Activated T-helper 1 cell treated with anti-CD3 and anti-CD28 coated beads, Interleukin-2, amount 50 U/mL, for 16 hours (primary cell): ENCODE measurements at places on chromosomes 4 and X.
A peak's percentile ranks its signal among the peaks of the same experiment; 100 is the strongest.

- no peak for DNase-seq
Observed at GRCh38 chrX:37378830-37379229, 29.7 kb downstream of the PRRG1 start.

DNA sequence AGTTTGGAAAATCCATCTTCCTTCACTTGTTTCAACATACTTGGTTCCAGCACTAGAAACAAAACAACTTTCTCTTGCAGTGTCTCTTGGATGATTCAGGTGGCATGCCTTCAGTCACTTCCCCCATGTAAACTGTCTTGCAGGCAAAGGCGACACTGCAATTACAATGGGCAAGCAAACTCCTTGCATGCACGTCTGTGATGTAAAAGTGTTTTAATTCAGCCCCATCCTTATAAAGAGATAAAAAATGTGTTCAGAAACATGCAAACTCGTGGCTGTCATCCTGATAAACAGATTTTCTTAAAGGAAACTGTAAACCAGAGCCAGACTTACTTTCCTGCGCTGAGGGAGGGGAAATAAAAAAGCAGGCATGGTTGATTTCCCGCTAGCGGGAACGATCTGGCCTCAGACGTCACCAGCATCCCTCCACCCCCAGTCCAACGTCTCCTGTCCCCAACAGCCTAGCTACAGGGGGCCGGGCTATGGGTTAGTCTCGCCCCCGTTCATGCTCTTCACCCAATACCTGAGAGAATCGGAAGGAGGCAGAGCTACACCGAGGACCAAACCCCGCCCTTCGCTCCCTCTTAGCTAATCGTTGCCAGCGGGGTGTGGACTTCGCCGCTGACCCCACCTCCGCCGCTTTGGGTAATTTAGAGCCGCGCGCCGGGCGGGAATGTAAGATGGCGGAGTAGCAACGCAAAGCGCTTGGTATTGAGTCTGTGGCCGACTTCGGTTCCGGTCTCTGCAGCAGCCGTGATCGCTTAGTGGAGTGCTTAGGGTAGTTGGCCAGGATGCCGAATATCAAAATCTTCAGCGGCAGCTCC is at the start of gene PRPS1:
PRPS1 (plus strand) TSS at position 673 of the 824 bp plus-strand sequence; CDS start at position 792, 119 bp downstream.
- peak; percentile 76 for DNase-seq

- DNase-seq: no peak
Observed at GRCh38 chr4:82797040-82797404, 1.6 kb downstream of the SCD5 start.

DNA sequence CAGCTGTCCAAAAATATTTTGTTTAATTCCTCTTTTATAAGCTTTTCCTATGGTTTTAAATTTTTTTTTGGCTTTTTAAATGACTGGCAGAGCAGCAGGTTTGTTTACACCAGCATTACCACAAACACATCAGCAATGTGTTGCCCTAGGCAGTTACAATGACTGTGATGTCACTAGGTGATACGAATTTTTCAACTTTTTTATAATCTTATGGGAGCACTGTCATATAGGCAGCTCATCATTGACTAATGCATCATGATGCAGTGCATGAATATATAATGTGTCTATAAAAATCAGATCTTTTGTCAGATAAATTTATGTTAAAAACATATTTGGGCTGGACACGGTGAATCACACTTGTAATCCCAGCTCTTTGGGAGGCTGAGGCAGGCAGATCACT is 231.6 kb upstream of the SLIT2 start:
- no peak for DNase-seq

DNA sequence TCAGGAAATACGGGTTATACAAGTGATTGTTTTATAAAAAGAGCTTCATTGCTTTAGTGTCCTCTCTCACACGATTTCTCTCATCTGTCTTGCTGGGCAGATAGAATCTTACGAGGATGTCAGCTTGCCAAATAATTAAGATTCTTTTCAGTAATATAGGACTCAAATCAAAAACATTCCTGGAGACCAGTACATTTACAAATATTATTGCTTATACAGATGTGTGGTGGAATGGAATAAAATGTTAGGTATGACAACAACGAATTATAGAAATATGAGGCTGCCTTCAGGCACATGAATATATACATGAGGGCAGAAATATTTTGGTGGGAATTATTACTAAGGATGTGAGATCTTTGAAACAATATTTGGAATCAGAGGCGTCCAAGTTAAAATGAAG is 88.9 kb downstream of the GC start:
- no peak for DNase-seq

- no peak for DNase-seq
Observed at GRCh38 chr4:48187813-48188212, 53.8 kb upstream of the TXK start.

- no peak for DNase-seq
Observed at GRCh38 chrX:117987373-117987772, 129.2 kb downstream of the KLHL13 start.

DNA sequence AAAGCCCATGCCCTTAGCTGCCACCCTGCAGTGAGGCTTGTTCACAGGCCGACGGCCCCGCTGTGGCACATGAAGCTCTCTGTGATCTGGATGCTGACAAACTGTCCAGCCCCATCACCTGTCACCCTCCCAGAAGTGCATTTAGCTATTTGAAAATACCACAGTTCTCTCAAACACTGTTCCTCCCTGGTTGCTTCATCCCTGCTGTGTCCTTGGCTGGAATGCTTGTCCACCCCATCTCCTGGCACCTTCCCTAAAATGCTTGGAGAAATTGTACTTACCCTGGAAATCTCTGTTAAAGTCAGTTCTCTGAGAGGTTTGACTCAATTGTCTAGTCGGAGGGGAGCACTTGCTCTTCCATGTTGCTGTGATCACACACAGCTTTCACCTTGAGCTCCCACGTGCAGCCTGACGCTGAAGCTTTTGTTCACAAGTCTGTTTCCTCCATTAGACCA is 10.1 kb downstream of the SYNPO2 start:
- no peak for DNase-seq

GRCh38 chrX:24566240-24566639 is 80.9 kb downstream of the PCYT1B start:
- DNase-seq: no peak

DNA sequence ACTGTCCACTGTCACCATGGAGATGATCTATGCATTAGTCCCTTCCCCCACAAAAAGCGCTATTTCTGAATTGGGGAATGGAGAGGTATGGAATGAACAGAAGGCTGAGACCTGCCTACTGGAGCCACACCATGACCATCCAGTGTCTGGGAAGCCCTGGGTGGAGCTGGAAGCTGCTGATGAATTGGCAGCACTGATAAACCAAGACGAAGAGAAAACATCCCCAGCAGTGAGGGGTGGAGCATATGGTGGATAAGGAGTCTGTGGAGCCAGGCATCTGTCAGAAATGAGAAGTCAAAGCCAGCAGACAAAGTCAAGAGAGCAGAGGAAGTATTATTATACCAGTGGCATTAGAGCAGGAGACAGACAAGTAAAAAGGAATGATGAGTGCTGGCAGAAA is 13.2 kb downstream of the CC2D2A start:
- DNase-seq: no peak

- DNase-seq: no peak
Observed at GRCh38 chrX:32987142-32987541, 224.2 kb downstream of the DMD start.

- DNase-seq: no peak
Observed at GRCh38 chr4:2419814-2420213, 1.1 kb downstream of the CFAP99 start.

DNA sequence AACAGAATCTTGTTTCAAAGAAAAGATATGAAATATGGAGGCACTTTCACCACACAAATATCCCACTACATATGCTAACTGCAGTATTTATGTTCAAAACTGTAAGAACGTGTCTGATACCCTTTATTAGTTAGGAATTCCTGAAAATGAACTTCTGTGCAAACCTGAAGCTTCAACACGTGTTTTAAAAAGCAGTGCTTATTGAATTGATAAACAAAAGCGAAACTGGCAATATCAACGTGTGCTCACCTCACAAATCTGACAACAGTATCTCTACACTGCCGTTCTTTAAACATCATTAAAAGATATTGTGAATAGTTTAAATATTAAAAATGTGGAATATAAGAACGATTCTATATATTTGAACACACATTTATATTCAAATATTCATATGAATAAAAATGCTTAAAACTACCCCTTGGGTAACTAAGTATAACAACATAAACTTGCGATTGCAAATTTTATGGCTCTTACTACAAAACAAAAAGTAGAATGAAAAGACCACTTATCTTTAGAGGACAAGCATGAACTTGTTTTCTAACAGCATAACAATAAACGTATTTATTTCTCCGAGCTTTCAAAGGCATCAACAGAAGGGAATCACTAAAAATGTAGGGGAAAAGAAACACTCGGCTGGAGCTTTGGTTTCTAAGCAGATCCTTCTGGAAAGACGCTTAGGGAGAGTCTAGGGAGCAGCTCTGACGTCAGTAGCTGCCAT is at the start of gene LRP2BP:
LRP2BP (minus strand) TSS at position 687 of the 718 bp plus-strand sequence. CDS start 17,738 bp downstream, outside the sequence.
- no peak for DNase-seq

DNA sequence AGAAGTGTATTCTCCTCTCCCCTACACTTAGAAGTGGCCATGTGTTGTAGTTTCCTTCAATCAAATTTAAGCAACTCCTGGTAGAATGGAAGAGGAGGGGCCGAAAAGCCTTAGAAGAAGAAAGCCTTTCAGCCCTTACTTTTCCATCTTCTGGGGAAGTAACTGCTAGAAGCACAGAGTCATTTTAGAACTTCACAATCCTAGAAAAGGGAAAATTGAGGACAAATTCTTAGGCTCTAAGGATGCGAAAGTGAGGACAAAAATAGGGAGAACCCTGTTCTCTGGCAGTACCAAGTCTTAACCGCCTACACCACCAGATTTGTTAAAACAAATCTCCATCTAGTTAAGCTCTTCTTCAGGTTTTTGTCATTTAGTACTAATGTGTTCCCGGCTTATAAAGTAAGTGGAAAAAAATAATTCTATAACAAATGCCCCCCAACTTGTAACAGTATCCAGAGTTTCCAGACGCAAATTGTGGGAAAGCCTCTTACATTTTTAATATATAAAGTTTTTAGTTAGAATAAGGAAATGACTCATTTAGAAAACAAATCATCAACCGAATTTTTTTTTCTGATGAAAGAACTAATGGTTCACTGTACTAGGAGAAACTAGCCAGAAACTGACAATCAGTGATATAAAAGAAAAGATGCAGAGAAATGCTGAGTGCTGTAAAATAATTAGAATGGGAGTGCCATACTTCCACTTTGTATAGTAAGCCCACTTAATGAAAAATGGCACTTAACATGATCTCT is 76.0 kb downstream of the ARAP2 start:
- no peak for DNase-seq

DNA sequence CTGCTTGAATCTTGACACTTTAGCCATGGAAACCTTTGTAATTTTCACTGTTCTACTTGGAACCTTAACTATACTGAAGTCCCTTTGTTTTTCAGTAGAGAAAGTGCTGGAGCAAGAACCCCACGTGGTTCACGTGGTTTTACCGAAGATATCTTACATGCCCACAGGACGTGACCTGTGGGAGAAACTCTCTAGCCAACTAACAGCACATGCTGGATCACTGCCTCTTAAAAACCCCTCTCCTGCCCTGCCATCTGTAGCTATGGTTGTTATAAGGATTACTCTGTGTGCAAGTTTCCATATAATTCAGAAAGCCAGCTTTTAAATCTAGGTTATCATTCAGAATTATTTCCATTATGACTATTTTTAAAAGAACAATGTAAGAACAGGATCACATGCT is 30.2 kb downstream of the SPANXD start:
- DNase-seq: no peak

- no peak for DNase-seq
Observed at GRCh38 chrX:18664947-18665346, 7.0 kb downstream of the RS1 start.

GRCh38 chr4:127630152-127630551 is 2.6 kb upstream of the INTU start:
- no peak for DNase-seq

DNA sequence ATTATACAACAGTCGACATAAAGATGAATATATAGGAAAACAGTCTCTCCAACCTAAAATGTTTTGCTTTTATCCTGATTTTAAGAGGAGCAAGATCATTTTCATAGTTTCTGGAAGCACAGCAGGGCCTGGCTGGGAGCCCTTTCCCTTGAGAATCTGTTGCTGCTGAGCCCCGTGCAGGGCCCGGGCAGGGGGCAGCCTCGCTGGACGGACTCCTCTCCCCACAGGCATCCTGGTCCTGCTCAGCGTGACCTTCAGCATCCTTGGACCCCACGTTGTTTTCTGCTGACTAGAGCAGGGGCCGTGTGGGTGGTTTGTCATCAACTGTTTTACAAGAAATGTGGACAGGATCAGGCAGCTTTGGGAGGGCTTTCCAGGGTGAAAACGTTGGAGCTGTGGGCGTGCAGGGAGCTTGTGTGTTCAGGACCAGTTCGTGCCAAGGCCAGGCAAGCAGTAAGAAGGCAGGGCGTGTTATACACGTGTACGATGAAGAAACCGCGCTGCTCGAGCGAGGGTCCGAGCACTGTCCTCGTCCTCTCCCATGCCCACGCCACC is 25.0 kb downstream of the CPZ start:
- no peak for DNase-seq

GRCh38 chr4:134027931-134028330 is 173.7 kb downstream of the PABPC4L start:
- DNase-seq: no peak

GRCh38 chr4:16019649-16020048 is 56.7 kb upstream of the FGFBP2 start:
- no peak for DNase-seq

DNA sequence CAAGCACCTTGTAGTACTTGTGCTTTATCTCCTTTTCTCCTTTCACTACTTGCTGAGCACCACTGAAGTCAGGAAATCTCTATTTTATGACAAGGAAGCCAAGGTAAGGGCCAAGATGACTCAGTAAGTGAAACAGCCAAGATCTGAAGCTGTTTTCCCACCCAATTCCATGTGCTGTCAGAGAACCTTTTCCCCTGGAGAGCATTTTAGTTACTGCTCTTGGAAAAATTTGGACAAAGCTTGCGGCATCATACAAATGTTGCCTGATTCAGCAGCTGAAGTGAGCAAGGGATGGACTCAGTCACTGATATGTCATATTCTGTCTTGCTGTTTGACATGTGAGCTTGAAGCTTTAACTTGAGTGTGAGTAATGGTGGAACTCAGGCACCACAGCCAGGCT is 391.4 kb downstream of the RAB28 start:
- DNase-seq: no peak

DNA sequence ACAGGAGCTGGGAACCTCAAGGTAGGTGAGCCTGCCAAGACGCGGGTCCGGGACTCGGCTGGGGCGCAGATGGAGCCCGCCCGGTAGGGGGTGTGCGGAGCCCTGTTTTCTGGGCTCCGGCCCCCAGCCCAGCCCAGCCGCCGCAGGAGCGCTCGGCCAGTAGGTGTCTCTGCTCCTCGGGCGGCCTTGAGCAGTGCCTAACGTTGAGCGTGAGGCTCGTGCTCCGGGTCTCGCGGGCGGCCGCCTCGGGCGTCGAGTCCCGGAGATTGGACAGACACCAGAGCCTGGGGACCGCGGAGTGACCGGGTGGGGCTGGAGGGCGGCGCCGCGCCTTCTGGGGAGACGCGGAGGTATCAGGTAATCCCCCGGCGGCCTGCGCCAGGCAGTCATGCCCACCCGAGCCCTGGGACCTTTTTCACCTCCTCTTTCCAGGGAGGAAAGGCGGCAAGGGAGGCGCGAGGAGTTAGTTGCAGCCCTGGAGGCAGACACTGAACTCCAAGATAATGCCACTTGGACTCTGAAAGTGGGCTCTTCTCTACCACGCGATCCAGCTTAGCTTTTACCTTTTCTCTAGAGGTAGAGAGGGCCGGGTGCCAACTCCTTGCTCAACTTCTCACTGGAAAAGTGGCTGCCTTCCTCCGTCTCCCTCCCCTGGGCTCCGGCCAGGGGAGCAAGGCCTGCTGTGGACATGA is 14.5 kb upstream of the FGG start:
- DNase-seq: peak; percentile 27
